Cardiac ventricle fibroblast (primary cell): ENCODE measurements at places on chromosomes 7 and 10. TPM values are rescaled to one million over a fixed set of nuclear protein-coding genes. Genes with fewer than 3 reads are reported as not detected.

Gene ZNF239
- total RNA-seq, result 3.1 and 5.0 TPM in 2 replicates

Gene ASB10
- not detected in 2 replicates for total RNA-seq

Gene DHTKD1
- total RNA-seq, result 10.7 and 14.6 TPM in 2 replicates

Gene ATOH7
- not detected in 2 replicates for total RNA-seq

Gene PNLIPRP3
- total RNA-seq, result not detected in 2 replicates

Gene LRRN3
- 0.87 and 7.9 TPM in 2 replicates for total RNA-seq

Gene NFKB2
- total RNA-seq, result 18.5 and 23.3 TPM in 2 replicates

Gene SHH
- total RNA-seq, result not detected in 2 replicates

Gene BMPER
- total RNA-seq, result 67.4 and 86.9 TPM in 2 replicates

Gene FFAR4
- not detected in 2 replicates for total RNA-seq

Gene LFNG
- 2.7 and 3.0 TPM in 2 replicates for total RNA-seq

Gene HMX2
- total RNA-seq, result not detected in 2 replicates

Gene RBM17
- 27.2 and 30.0 TPM in 2 replicates for total RNA-seq

Gene ZNF804B
- not detected in 2 replicates for total RNA-seq

Gene CPA5
- not detected in 2 replicates for total RNA-seq

Gene ITPRID1
- not detected in 2 replicates for total RNA-seq

Gene FAM185A
- 9.4 and 17.3 TPM in 2 replicates for total RNA-seq

Gene PTPRN2
- 3.9 and 4.5 TPM in 2 replicates for total RNA-seq

Gene PPP1R3A
- not detected in 2 replicates for total RNA-seq

Gene C7orf57
- total RNA-seq, result not detected in 2 replicates

Gene C10orf95
- not detected in 2 replicates for total RNA-seq

Gene ZNF425
- 2.4 and 3.5 TPM in 2 replicates for total RNA-seq

Gene PTPN20
- 4.5 TPM in 1 of 2 replicates, not detected in the other for total RNA-seq

Gene ATRNL1
- total RNA-seq, result under 0.01 TPM in 1 of 2 replicates, not detected in the other

Gene CALCR
- total RNA-seq, result not detected in 2 replicates

Gene GIMAP2
- 1.9 and 2.9 TPM in 2 replicates for total RNA-seq

Gene BHLHA15
- total RNA-seq, result not detected in 2 replicates

Gene INMT
- 181 and 220 TPM in 2 replicates for total RNA-seq

Gene SAMD9L
- total RNA-seq, result 6.5 and 6.9 TPM in 2 replicates

Gene SFTPD
- not detected in 2 replicates for total RNA-seq

Gene ASB13
- total RNA-seq, result 10.7 and 14.4 TPM in 2 replicates

Gene ANKRD61
- not detected in 2 replicates for total RNA-seq

Gene TMEM176B
- not detected in 2 replicates for total RNA-seq

Gene CDCA7L
- 8.4 and 13.2 TPM in 2 replicates for total RNA-seq

Gene PNLIPRP1
- not detected in 2 replicates for total RNA-seq

Gene GCK
- 0.20 and 0.69 TPM in 2 replicates for total RNA-seq

Gene PRLHR
- not detected in 2 replicates for total RNA-seq

Gene OR6B1
- total RNA-seq, result not detected in 2 replicates

Gene PKD2L1
- total RNA-seq, result not detected in 2 replicates

Gene CLDN12
- 10.4 and 12.3 TPM in 2 replicates for total RNA-seq

Gene TMEM26
- total RNA-seq, result 0.54 and 0.94 TPM in 2 replicates

Gene GNA12
- total RNA-seq, result 49.1 and 53.3 TPM in 2 replicates

Gene GPR37
- total RNA-seq, result 0.10 and 0.37 TPM in 2 replicates

Gene SLC13A1
- total RNA-seq, result not detected in 2 replicates

Gene SVOPL
- not detected in 2 replicates for total RNA-seq

Gene TDRD1
- 1.2 and 1.7 TPM in 2 replicates for total RNA-seq

Gene ADAM12
- total RNA-seq, result 18.3 and 31.8 TPM in 2 replicates

Gene NCAPG2
- 4.2 and 8.1 TPM in 2 replicates for total RNA-seq

Gene OPN1SW
- not detected in 2 replicates for total RNA-seq

Gene ABCC2
- 1.4 and 1.8 TPM in 2 replicates for total RNA-seq

Gene RET
- total RNA-seq, result 0.19 and 0.39 TPM in 2 replicates

Gene LAMB4
- total RNA-seq, result 0.10 and 0.19 TPM in 2 replicates

Gene NPSR1
- total RNA-seq, result not detected in 2 replicates
